ENCODE measurements at places on chromosomes 2 and 18. TPM values are rescaled to one million over a fixed set of nuclear protein-coding genes. Genes with fewer than 3 reads are reported as not detected.

- DNase-seq = no peak
These were observed 452.8 kb downstream of the MBD2 start for GRCh38 chr18:53771664-53772063.

- no peak for DNase-seq
These were observed 5.2 kb downstream of the KLHL29 start for GRCh38 chr2:23390152-23390551.

MPP4 gene
- total RNA-seq = not detected

FTCDNL1 gene
- total RNA-seq = 2.7 TPM

MFSD2B gene
- total RNA-seq = 0.40 TPM

OSR1 gene
- total RNA-seq = not detected

GAREM2 gene
- total RNA-seq = 15.1 TPM

GPR55 gene
- total RNA-seq = not detected

SERPINB4 gene
- not detected for total RNA-seq

TTR gene
- total RNA-seq = not detected
